ENCODE measurements at places on chromosomes 4 and X.

GRCh38 chr4:126899331-126899801 is 733.4 kb upstream of the INTU start:
- peak; percentile 89 for DNase-seq

GRCh38 chrX:23932046-23932445 is 24.2 kb downstream of the CXorf58 start:
- DNase-seq: no peak

DNA sequence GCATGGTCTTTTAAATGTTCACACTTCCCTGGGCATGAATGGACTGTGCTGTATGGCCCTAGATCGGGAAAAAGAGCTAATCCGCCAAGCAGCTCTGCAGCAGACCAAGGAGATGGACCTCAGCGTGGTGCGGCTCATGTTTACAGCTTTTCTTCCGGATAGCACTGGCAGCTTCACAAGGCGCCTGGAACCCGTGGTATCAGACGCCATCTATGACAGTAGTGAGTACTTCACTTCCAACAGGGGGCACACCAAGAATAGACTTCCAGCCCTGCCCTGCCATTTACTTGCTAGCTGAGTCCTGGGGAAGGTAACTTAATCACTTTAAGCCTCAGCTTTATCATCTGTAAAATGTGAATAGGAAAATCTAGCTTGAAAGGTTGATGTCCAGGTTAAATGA is 77.7 kb downstream of the NFKB1 start:
- DNase-seq: no peak

DNA sequence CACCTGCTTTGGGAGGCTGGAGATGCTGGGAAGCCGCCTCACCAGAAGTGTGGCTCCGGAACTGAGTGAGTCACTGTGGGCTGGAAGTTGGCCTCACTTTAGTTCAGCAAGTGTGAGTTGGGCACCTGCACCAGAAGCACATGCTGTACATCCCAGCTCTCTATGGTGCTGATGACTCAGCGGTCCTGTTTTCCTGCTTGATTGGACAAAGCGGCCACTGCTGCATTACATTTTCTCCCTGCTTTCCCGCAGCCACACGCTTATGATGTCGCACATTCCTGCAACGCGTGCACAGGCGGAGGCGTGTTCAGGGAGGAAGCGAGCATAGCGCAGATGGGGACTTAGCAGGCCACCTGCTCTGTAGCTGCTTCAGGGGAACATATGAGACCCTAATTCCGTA is 26.7 kb upstream of the CLDN34 start:
- peak; percentile 43 for DNase-seq

- no peak for DNase-seq
These were observed 75.9 kb upstream of the CITED1 start for GRCh38 chrX:72381439-72382201.

- DNase-seq: no peak
These were observed 185.9 kb downstream of the GABRB1 start for GRCh38 chr4:47217291-47217690.

DNA sequence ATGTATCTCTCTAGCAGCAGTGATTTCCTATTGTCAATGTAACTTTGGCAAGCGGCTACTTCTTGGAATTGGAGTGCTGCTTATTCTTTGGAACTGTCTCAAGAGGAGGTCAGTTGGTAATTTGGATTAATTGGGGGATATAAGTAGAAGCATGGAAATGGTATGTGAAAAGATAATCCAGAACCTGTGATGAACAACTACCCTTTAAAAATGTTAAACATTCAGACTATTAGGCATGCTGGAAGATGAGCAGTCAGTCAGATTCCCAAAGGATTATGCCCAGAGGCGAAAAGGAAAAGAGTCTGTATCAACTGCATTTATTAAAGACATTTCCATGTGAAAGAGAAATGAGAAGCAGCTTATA is 62.5 kb downstream of the SEC24D start:
- no peak for DNase-seq

Measured in GM04503 (cell line).